ENCODE measurements at places on chromosomes 5 and 9.

DNA sequence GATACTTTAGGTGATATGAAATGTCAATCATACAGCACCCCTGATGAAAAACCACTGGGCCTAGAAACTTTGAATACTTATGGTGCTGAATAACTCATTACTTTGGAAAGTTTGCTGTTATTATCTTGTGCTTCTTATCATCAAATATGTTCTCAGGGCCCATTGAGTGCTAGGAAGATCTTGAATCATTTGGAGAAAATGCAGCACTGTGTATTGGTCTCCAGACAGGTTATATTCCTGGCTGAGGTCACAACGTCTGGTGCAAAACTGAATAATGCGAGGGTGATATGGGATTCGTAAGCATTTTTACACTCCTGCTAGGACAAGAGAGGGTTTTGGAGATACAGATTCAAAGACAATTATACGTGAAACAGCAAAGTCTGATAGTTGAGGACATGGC lies 249.4 kb upstream of the TNC start:
- no peak for DNase-seq

- DNase-seq: no peak
Measured at GRCh38 chr5:124660229-124661093, 86.0 kb downstream of the ZNF608 start.

- DNase-seq: no peak
Measured at GRCh38 chr9:12163723-12164458, 529.3 kb upstream of the TYRP1 start.

GRCh38 chr9:35958104-35958837 lies at the start of gene OR2S2:
Gene OR2S2, minus strand, starts transcription at chr9:35958154. Its CDS starts 56 bp downstream, at chr9:35958098.
- no peak for DNase-seq

GRCh38 chr5:555058-555623 lies 30.9 kb upstream of the SLC9A3 start:
- no peak for DNase-seq

DNA sequence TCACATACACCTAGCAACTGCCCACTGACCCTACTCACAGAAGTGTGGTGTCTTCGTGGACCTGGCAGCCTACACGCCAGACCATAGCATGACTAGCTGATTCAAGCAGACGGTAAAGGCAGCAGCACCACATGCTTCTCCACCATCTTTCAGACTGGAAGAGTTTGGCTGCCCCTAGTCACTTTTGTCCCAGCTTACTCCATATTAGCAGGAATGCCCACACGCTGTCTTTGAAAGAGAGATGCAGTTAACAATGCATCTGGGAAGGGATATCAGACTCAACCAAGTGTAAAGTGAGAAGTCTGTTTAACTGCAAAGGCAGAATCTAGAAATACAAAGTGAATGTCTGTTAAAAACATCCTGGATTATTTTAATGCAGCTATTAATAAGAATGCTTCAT lies 177.2 kb upstream of the GNA14 start:
- no peak for DNase-seq

- no peak for DNase-seq
Measured at GRCh38 chr5:101904736-101905135, 391.3 kb downstream of the SLCO4C1 start.

- no peak for DNase-seq
Measured at GRCh38 chr5:105230516-105231157, 1668.0 kb upstream of the NUDT12 start.

GRCh38 chr9:100852088-100852487 lies 176.4 kb upstream of the PLPPR1 start:
- no peak for DNase-seq

- DNase-seq: no peak
Measured at GRCh38 chr9:470552-471194, 256.0 kb downstream of the DOCK8 start.

DNA sequence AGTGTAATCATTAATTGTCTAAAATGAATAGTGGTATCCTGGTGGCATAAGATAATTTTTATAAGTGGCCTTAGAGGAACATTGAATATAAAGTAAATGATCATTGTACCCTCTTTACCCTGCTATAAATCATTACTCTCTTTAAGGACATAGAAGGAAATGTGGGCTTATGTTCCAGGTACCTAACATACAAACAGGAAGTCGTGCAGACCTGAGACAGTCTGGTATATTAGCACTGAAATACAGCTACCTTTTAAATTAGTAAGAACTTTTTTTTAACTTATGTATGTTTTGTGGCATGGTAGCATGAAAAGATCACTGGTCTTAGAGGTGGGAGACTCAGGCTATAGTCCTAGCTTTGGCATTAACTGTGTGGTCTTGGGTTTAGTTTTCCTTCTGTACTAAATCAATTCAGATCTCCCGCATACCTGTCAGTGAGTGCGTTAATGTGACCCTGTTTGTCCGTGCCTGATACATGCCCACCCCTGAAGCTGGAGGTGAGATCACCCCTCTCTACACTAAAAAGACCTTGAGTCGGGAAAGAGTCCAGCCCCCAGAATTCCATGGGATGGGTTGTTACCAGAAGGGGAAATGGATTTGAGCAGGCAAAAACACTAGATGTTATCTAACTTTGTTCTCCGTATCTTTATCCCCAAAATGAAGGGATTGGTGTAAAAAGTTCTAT lies 59.4 kb upstream of the ERBIN start:
- DNase-seq: no peak

DNA sequence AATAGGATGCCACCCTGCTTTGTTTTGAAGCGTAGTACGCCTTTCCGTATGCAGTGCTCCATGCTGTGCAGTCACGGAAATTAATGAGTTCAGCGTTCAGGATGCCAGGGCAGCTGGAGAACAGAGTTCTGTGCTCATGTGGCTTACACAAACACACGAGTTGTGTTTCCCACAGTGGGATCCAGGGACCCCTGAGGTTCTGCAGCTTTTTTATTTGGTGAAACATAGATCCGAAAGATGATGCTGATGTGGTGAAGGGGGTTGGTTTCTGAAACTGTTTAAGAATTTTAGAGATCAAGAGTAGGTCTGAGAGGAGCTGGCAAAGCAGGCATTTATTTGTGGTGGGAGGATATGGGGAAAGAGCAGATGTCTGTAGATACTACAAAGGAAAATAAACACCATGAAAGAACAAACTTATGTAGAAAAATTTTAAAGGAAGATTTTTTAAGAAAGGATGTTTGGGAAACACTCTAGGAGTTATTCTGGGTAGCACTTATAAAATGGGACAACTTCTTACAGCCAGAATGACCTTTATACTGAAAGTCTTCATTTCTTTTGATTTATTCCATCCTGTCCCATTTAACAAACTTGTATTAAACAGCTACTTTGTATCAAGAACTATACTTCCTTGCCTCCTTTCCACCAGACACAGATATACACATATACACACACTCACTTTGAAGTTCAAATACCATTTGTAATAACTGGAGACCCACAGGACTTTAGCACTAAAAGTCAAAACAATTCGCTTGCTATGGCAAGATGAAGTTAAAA lies 52.7 kb downstream of the ITGA1 start:
- DNase-seq: no peak

DNA sequence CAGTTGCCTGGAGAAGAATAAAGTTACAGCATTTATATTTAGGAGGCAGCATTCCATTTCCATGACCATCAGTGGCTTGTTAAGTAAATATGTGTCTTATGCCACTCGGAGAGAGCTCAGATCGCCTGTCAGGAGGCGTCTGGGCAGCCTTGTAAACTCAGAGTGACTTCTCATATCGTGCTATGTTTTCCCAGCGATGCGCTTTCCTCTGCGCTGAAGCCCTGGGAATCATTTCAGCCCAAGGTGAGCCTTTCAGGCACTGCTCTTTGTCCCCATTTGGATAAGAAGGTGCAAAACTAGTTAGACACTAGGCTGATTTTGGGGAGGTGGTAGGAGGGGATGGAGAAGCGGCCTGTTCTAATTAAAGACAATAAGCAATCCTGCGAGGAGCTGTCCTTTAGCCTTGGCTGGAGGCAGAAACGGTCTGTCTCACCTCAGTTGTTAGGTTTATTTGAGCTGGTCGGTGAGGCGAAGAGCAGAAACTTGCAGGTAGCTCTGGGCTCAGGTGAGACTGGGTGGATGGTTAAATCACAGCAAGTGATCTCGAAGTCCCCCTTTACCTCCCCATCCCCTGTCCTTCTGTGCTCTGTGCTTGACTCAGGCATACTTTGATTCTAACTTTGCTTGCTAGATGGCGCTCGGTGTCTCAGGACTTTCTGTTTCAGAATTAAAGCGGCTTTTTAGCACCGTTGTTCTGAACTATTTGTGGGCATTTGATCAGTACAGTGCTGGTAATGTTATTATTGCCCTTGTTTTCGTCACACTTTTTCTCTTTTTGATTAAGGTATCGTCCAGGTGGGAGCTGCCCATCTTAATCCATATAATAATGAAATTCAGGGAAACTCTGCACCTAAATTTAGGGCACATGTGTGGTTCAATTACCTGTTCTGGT lies 24.6 kb downstream of the NR2F1 start:
- DNase-seq: no peak

GRCh38 chr5:147466360-147466980 lies 43.4 kb downstream of the DPYSL3 start:
- DNase-seq: no peak

DNA sequence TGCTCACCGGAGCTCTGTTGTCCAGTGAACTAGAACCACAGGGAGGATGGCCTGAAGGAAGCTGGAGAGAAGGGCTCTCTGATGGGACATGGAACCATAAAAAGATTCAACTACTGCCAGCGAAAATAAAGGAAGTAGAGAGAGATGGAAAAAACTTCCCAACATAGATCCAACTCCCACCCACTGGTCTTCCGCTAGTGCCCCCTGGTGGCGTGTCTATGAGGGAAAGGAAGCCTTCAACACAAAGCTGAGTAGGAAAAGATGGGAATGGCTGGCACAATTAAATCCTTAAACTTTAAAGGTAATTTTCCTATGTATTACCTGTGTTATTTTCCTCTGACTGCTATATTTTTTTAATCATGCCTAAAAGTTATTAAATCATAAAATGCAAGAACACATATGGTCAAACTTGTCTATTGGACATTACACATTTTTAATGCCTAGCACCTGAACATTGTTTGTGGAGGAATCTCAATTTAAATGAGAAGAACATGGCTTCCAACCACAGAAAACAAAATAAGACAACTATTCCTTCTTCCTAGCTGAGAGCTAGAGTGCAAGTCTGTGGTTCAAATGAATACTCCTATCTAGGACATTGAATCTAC lies 51.5 kb downstream of the CEP120 start:
- DNase-seq: peak; percentile 27

DNA sequence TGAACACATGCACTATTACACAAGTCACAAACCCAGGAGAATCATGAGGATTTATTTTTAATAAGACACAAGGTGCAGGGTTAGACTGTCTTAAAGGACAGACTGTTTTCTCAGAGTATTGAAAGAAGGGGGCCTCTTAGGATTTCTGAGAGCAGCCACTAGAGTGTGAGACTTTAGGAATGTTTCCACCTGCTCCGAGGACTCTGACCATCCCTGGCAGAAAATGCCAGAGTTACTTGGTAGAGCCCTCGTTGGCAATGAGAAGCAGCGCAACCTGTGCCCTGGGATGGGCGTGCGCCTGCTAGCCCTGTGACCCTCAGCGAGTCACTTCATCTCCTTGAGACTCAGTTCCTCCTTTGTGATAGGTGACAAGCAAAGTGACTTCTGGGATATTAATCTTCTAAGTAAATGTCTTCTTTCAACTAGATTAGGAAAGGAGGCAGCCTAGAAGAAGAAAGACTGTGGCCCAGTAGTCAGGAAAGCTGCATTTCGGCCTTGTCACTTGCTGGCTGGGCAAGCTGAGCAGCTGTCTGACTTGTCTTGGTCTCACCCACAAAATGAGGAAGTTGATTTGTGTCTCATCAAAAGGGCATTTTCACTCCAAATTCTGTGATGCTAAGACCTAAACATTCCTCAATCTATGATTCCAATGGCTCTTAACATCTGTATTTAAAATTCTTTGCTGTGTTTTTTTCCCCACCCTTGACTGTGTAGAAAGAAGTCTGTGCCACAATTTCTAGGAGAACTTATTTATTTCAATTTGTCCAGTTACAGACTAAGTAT lies 60.5 kb downstream of the PTCD2 start:
- DNase-seq: no peak

DNA sequence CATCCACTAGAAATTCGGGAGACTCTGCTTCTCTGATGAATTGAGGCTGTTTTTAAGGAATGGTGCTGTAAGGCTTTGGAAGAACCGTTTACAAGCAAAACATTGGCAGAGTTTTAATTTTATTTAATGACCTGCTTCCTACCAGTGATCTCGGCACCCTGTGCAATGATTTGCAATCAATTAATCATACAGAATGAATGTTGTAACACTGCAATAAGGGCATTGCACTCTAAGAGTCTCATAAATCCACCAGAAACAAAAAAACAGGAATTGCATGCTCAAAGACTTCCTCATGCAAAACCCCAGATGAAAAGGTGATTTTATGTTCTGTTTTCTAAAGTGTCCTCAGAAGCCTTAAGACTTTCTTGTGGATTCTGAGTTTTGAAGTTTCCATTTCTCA lies 295.7 kb downstream of the ARHGEF28 start:
- no peak for DNase-seq

GRCh38 chr5:170275376-170275994 lies 22.1 kb downstream of the LCP2 start:
- DNase-seq: no peak

- DNase-seq: no peak
Measured at GRCh38 chr5:149657324-149657723, 72.8 kb upstream of the PPARGC1B start.

DNA sequence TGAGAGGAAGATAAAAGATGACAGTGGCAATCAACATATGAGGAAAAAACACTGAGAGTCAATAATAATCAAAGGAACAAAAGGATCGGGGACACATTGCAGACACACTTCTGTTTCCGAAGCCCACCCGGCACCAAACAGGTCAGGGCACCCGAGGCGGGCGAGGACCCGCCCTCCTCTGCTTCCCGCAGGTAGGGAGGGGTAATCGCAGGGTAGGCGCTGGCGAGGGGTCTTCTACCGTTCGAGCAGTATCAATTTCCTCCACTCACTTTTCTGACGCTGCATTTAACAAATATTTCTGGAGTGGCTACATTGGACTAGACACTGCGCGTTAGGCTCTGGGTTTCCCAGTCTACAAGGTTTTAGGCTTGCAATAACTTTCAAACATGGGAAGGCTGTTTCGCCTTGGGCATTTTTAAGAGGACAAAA lies 1.3 kb downstream of the TXN start:
- DNase-seq: peak; percentile 1

GRCh38 chr9:110555551-110556331 lies 23.8 kb downstream of the SVEP1 start:
- no peak for DNase-seq

GRCh38 chr9:69299826-69300225 lies 25.2 kb upstream of the ENTREP1 start:
- DNase-seq: no peak

DNA sequence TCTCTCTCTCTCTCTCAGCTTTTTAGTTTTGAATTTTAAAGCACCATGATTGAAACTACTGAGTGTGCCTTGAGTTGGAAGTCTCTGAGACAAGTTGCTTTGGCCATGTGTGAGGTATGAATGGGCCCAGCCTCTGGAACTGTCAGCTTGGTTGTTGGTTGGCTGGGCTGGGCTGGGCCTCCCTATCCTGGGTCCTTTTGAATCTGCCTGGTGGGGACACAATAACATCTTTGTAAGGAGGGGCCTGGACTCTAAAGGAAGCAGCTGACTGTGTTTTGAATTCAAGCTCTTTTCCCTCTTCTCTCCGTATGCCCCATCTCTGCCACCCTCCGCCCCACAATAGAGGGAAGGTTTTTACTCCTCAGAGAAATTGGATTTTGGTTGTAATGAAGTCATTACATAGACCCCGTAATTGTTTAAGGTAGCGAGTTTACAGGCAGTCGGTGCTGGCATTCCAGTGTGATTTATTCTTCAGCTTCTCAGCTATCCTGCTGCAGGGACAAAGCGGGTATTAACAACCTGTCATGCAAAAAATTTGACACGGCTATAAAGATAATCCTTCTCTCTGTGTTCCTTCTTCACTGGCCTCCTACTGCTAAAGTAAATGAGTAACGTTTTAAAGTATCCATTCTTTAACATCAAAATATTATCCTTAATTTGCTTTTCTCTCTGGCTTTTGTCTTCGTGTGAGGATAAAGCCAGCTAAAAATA lies 105.4 kb downstream of the DAPK1 start:
- no peak for DNase-seq
